ENCODE measurements at places on chromosomes 5 and 9. TPM values are rescaled to one million over a fixed set of nuclear protein-coding genes. Genes with fewer than 3 reads are reported as not detected.
A peak's percentile ranks its signal among the peaks of the same experiment; 100 is the strongest.

DNA sequence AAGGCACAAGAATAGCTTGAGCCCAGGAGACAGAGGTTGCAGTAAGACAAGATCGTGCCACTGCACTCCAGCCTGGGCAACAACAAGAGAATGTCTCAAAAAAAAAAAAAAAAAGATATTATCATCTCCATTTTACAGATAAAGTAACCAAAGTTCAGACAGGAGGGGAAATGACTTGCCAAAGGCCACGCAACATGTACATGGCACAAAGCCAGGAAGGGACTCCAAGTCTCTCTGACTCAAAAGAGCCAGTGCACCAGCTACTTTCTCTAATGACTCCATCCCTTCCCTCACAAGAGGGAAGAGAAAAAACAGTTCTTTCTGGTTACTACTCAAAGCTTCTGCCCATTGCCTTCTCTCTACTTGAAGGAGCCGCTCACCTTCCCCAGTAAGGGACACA, 34.1 kb downstream of the SIL1 start:
- H3K36me3 ChIP-seq: no peaks in the 10 kb centered on the region
- no peak overlapping the region for H3K4me3 ChIP-seq
- no peaks in the 10 kb centered on the region for H3K27me3 ChIP-seq
- no peak overlapping the region for H3K27ac ChIP-seq

DNA sequence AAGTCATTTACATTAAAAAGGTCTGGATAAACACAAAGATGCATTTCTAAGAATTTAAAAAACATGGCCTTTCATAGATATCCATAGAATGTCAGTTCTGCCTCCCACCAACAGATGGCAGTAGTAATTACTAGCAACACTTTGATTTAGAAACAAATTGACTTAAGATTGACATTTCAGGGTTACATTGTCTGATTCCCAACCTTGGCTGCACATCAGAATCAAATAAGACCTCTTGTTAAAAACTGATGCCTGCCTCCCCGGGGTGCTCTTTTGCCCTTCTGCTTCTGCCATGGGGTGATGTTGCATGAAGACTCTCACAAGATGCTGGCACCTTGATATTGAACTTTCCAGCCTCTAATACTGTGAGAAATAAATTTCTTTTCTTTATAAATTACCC, 146.2 kb upstream of the GPR151 start:
- H3K4me1 ChIP-seq: no peaks in the 10 kb centered on the region
- DNase-seq: no peak
- H3K36me3 ChIP-seq: no peaks in the 10 kb centered on the region
- no peak overlapping the region for H3K4me3 ChIP-seq
- H3K27me3 ChIP-seq: no peaks in the 10 kb centered on the region
- H3K27ac ChIP-seq: no peak overlapping the region

- H3K27me3 ChIP-seq: no peaks in the 10 kb centered on the region
- no peak for DNase-seq
- no peaks in the 10 kb centered on the region for H3K36me3 ChIP-seq
- no peaks in the 10 kb centered on the region for H3K4me1 ChIP-seq
- H3K27ac ChIP-seq: no peak overlapping the region
- no peak overlapping the region for H3K4me3 ChIP-seq
Observed at GRCh38 chr5:171092194-171092593, 216.9 kb upstream of the TLX3 start.

DNA sequence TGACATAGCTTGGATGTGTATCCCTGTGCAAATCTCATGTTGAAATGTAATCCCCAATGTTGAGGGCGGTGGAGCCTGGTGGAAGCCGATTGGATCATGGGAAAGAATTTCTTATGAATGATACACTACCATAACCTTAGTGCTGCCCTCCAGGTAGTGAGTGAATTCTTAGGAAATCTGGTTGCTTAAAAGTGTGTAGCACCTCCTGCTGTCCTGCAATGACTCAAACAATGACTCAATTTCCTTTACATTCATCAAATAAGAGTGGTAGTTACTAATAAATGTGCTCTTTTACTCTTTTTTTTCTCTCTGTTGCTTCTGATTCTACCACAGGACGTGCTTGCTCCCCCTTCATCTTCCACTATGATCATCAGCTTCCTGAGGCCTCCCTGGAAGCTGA, 1696.0 kb upstream of the CDH9 start:
- H3K4me3 ChIP-seq: no peak overlapping the region
- H3K27me3 ChIP-seq: no peaks in the 10 kb centered on the region
- no peaks in the 10 kb centered on the region for H3K4me1 ChIP-seq
- no peak overlapping the region for H3K27ac ChIP-seq
- H3K36me3 ChIP-seq: no peaks in the 10 kb centered on the region
- DNase-seq: no peak

- H3K27ac ChIP-seq: no peak overlapping the region
- no peaks in the 10 kb centered on the region for H3K27me3 ChIP-seq
- H3K36me3 ChIP-seq: no peaks in the 10 kb centered on the region
- no peak for DNase-seq
Observed at GRCh38 chr5:55520117-55520839, 14.5 kb downstream of the PLPP1 start.

GRCh38 chr9:9174358-9174757, 1374.8 kb upstream of the DMAC1 start:
- no peak overlapping the region for H3K27ac ChIP-seq
- no peaks in the 10 kb centered on the region for H3K4me1 ChIP-seq
- H3K27me3 ChIP-seq: no peaks in the 10 kb centered on the region
- H3K4me3 ChIP-seq: no peak overlapping the region
- H3K36me3 ChIP-seq: no peaks in the 10 kb centered on the region

DNA sequence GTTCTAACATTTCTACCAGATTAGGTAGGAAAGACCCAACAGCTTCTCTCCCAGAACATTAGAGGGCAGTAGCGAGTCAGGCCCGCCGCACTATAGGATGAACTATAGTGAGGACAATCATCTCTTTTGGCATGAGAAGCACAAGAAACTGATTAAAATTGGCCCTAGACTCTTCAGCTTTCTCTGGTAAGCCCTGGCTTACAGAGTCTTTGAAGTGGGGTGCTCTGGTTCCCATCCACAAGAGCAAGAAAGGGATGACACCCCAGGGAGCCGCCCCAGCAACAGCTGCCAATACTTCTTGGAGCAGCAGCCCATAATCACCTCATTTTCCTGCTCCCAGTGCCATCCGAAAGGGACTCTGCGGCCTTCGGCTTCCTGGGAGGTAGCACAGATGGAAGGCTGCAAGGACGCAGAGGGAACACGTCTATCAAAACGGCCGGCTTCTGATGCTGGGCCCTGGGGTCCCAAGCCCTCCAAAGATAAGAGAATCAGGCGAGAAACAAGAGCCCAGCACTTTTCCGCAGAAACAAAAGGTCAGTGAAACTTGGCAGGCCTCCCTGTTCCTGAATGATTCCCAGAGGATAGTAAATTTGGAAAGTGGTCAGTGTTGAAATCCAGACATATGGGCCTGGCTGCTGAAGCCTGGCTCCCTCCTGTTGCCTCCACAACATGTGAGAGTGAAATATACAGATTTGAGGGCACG, 69.3 kb downstream of the HSD17B3 start:
- H3K4me1 ChIP-seq: peaks cover 9% of the 10 kb centered on the region
- peak overlapping the region; percentile 19 for H3K4me3 ChIP-seq
- no peak for DNase-seq
- H3K27ac ChIP-seq: peak overlapping the region; percentile 74

DNA sequence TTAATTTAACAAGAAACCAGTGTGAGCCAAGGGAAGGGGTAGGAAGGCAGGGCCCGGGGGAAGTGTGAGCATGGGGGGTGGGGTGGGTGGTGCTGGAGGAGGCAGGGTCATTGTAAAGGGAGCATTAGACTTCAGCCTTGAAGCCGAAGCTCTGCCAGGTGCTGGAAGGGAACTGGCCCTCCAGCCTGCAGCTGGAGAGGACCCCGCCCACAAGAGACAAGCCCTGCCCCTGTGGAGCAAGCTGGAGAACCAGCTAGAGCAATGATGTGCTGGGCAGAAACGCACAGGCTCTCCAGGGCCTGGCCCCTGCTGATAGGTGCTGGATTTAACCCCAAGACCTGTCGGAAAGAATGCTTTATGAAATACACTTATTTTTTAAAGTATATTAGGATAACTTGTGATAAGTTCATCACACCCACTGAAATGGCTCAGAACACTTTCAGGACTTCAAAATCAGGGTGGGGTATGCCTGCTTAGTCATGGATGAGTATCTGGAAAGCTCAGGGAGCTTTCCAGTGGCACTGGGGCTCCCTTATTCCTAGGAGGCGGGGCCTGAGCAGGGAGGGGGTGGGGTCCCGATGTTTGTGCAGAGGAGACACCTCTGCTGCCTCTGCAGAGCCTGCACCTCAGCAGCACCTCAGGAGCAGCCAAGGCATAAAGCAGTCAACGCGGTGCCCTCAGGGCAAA, 27.1 kb downstream of the UBE2QL1 start:
- DNase-seq: no peak
- H3K36me3 ChIP-seq: no peaks in the 10 kb centered on the region
- no peaks in the 10 kb centered on the region for H3K4me1 ChIP-seq
- H3K27ac ChIP-seq: no peak overlapping the region
- no peaks in the 10 kb centered on the region for H3K27me3 ChIP-seq
- H3K4me3 ChIP-seq: no peak overlapping the region

DNA sequence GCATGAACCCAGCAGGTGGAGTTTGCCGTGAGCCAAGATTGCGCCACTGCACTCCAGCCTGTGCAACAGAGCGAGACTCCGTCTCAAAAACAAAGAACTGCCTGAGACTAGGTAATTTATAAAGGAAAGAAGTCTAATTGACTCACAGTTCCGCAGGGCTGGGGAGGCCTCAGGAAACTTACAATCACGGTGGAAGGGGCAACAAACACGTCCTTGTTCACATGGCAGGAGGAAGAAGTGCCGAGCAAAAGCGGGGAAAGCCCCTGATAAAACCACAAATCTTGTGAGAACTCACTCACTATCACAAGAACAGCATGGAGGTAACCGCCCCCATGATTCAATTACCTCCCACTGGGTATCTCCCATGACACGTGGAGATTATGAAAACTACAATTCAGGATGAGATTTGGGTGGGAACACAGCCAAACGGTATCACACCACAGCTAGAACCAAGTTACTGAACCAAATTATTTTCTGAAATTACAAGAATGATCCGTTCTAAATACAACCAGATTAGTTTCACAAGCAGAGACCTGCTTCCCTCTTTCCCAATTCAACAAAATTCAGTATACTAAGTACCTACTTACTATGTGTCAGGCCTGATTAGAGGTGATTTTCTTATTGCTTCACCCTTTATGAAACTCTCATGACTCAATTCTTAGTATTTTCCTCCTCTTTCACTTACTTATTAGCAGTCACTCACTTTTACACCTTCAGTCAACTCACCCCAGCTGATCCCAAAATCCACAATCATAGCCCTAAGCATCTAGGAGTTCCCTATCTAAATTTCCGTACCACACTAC, 8.4 kb downstream of the UBTD2 start:
- no peak for DNase-seq
- peaks cover 3% of the 10 kb centered on the region for H3K4me1 ChIP-seq
- no peak overlapping the region for H3K4me3 ChIP-seq

DNA sequence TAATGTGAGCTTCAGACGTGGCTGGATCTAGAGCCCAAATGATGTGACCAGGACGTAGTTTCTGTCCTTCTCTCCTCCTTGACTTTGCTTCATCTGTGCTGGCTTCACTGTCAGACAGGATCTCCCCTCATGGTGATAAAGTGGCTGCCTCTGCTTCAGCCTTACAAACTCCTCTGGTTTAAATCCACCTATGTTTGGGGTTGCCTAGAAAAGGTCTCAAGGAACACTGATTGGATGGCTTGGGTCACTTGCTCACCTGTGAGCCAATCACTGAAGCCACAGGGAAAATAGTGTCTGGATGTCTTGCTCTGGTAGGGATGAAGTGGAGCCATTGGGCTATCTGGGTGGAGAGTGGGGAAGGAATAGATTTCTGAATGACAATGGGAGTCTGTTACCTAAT, 36.1 kb downstream of the FGF18 start:
- no peak overlapping the region for H3K4me3 ChIP-seq
- H3K27ac ChIP-seq: no peak overlapping the region
- peaks cover 11% of the 10 kb centered on the region for H3K4me1 ChIP-seq
- H3K36me3 ChIP-seq: no peaks in the 10 kb centered on the region
- peaks cover 23% of the 10 kb centered on the region for H3K27me3 ChIP-seq
- no peak for DNase-seq

- H3K36me3 ChIP-seq: no peaks in the 10 kb centered on the region
- no peak overlapping the region for H3K4me3 ChIP-seq
- H3K4me1 ChIP-seq: peaks cover 11% of the 10 kb centered on the region
- H3K27ac ChIP-seq: no peak overlapping the region
Observed at GRCh38 chr5:108545301-108545700, 163.4 kb upstream of the FBXL17 start.

DNA sequence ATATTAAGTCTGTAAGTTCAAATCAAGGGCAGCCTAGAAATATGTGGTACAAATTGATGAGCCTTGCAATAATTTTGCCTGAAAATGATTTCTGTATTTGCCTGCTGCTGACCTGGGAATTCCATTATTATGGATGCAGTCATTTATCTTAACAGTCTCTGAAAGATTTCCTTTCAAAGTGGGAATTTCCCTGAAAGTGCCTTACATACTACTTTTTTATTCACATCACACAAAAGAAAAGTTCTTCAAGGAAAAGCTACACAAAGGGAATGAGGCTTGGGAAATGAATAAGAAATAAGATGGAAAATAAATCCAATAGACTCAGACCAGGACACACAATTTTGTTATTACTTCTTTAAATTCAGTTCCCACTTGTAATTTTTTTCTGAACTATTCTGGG, 537.8 kb upstream of the PTGER4 start:
- H3K4me3 ChIP-seq: no peak overlapping the region
- DNase-seq: no peak
- H3K27me3 ChIP-seq: no peaks in the 10 kb centered on the region
- H3K4me1 ChIP-seq: no peaks in the 10 kb centered on the region
- H3K36me3 ChIP-seq: no peaks in the 10 kb centered on the region

GRCh38 chr9:113912816-113913215, 36.7 kb downstream of the ZNF618 start:
- H3K4me1 ChIP-seq: peaks cover 23% of the 10 kb centered on the region
- no peaks in the 10 kb centered on the region for H3K27me3 ChIP-seq
- H3K36me3 ChIP-seq: no peaks in the 10 kb centered on the region

DNA sequence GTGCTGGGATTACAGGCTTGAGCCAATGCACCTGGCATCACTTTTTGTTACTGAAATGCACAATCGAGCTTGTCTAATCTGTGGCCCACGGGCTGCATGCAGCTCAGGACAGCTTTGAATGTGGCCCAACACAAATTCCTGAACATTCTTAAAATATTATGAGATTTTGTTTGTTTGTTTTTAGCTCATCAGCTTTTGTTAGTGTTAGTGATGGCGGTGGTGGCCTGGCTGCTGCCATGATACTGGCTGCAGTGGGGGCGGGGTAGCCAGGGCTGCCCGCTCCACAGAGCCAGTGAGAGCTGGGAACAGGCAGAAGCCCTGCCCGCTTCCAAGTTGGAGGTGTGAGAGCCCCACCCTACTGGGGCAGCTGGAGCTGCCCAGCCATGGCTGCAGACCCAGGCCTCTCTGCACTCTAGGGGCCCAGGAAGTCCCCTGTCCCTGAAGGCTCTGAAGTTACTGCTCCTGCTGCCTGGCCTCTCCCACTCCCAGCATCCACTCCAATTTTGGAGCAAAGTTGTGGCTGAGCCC, 76.6 kb upstream of the SHB start:
- no peak for DNase-seq
- no peaks in the 10 kb centered on the region for H3K36me3 ChIP-seq
- H3K27me3 ChIP-seq: peaks cover 27% of the 10 kb centered on the region
- H3K27ac ChIP-seq: no peak overlapping the region
- H3K4me3 ChIP-seq: no peak overlapping the region

SLC45A2 gene
- not detected for total RNA-seq

TEK gene
- 13.6 TPM for total RNA-seq

GRIN3A gene
- total RNA-seq: 0.57 TPM

TNFSF8 gene
- total RNA-seq: 0.46 TPM

NUTM2G gene
- total RNA-seq: not detected

HACD4 gene
- total RNA-seq: 15.4 TPM

SLC6A7 gene
- total RNA-seq: not detected

LCN2 gene
- total RNA-seq: 6.2 TPM

HSPA5 gene
- 57.7 TPM for total RNA-seq

FRMD3 gene
- 13.4 TPM for total RNA-seq

ZNF367 gene
- total RNA-seq: 2.0 TPM

SARDH gene
- 0.39 TPM for total RNA-seq

Measured in esophagus muscularis mucosa (tissue), 4 donors.